ENCODE measurements at places on chromosomes 11 and 22.

DNA sequence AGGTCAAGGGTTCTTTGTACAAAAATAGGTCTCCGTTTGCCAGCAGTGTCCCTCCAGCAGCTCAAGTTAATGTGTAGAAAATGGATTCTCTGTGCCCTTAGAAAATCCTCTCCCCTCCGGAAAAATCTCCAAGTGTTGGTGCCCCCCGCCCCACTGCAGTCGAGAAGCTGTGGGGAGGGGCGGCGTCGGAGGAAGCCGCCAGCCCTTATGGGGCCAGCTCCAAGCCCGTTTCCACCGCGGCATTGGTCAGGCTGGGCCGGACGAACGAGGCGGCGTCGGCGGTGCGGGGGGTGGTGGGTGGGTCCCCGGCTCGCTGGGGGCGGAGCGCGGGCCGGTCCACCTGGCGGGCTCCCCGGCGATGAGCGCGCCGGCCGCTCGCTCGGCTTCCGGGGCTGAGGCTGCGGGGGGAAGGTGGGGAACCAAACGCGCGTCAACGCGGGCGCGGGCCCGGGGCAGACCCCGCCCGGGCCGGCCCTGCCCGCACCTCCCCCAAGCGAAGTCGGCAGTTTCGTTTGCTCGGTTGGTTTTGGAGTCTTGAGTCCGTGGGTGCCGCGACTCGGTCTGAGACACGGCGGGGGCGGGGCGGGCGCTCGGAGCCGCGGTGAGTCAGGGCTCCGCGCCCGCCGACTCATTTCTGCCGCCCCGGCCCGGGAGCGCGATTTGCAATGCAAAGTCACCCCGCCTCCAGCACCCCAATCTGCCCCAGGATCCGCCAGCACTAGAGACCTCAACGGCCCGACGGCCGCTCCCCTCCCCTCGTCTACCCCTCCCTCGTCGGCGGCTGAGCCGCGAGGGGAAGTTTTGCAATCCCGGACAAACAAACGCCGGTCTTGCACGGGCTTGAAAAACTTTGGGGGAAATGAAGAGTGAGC lies 1.4 kb downstream of the ASCL2 start:
- DNase-seq = peak; percentile 93

- DNase-seq = no peak
Observed at GRCh38 chr11:74951226-74951625, 2.2 kb downstream of the SPCS2 start.

- no peak for DNase-seq
Observed at GRCh38 chr22:22878211-22878570, 9.4 kb upstream of the IGLL5 start.

DNA sequence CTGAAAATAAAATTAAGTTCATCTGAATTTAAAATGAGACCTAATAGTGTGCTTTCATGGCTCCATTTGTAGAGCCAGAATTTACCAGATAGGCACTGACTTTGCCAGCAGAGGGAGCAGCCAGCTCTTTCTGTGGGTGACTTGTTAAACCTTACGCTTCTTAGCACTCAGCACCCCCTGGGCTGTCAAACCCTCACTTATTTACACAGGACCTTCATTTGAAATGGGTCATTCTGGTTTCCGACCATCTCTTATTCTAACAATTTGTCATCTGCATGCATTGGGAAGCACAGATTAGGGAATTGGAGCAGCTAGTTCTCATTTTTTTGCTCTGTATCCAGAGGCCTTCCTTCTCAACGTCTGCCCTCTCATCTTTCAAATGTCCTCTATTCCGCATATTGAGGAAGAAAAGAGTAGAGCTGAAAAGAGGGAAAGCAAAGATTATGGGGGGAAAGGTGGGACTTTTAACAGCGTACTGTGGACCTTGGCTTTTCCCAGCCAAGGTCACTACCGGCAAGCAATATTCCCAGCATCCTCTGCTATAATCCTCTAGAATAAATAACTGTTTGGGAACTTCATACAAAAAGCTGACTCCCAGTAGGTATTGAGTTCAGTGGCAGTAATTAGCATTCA lies 3.1 kb downstream of the ASRGL1 start:
- DNase-seq = peak; percentile 80

DNA sequence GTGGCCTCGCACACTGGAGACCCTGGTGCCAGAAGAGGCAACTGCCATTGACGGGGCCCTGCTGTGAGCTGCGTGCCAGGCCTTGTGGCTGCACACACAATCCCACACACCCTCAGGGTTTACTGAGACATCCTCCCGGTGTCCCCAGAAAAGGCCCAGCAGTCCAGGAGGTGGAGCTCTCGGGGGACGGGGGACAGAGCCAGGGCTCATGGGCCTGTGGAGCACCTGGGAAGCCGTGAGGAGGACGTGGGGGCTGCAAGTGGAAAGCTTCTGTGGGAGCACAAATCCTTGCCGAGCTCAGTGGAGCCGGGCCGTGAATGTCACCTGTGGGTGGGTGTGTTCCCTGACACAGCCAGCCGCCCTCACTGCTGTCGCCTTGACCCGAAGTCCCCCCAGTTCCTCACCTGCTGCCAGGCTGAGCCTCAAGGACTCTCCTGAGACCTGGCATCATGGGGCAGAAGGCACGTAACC lies 609.7 kb downstream of the TBC1D22A start:
- no peak for DNase-seq

DNA sequence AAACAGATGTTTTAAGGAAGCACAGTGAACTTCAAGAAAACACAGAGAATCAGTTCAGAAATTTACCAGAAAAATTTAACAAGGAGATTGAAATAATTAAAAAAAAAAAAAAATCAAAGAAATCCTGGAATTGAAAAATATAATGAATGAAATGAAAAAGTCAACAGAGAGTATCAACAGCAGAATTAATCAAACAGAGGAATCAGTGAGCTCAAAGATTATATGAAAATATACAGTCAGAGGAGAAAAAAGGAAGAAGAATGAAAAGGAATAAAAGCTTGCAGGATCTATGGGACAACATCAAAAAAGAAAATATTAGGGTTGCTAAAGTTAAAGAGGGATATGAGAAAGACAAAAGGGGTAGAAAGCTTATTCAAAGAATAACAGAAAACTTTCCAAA lies 82.3 kb downstream of the XRRA1 start:
- no peak for DNase-seq

DNA sequence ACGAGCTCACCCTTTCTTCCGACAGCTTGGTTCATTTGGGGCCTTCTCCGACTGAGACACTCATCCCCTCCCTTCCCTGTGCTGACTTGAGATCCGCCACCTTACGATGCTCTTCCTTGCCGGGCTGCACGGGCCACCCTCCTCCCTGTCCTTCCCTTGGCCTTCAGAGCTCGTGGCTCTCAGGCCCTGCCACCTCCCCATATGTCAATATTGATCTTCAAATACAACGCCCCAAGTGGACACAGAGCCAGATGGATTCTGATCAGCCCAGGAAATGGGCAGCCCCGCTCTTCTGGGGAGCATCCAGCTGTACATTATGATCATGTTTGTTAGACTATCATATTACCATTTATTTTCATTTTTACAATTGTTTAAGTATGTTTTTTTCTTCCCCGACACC lies 812.8 kb downstream of the TBC1D22A start:
- DNase-seq = no peak

DNA sequence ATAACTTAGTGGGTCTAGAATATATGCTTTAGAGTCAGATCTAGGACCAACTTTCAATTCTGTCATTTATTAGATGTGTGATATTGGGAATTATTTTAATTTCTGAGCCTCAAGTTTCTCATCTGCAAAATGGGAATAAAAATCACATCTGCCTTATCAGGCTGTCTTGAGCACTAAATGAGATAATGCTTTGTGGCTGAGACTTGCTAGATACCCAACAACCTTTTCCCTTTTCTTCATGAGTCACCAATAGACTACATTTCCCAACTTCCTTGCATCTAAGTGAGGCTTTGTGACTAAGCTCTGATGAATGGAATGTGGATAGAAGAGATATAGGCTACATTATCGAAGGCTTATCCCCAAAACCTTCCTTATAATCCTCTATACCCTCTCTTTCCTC lies 220.7 kb upstream of the SESN3 start:
- DNase-seq = no peak

All from activated CD4-positive, alpha-beta T cell treated with anti-CD3 and anti-CD28 coated beads for 36 hours (primary cell).